ENCODE measurements at places on chromosomes 13 and 19.

DNA sequence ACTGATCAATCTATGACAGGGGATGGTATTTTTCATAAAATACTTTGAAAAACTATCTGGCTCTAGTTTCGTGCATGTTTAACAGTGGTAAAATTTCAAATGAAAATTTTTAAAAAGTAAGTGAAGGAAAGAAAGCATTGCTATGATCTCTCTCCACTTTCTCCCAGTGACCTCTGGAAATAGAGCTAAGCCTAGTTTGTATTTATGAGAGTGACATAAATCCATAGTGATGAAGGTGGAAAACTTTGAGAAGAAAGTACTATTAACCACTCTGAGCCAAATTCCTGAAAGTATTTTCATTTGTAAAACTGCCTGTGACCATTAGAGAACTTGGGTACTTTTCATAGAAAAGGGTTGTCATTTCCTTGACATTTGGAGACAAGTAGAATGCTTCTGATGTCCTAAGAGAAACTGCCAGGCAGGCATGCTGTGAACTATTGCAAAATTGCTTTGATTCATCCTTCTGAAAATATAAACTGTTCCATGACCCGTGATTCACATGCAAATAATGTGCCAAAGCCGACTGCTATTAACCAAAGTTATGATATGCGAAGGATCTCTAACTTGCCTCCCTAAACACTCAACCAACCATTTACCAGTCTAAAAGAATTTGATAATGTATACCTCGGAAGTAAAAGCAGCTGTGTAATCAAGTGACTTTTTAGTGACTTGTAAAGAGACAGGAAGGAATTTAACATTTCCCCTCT lies 133.2 kb downstream of the VWA8 start:
- DNase-seq = no peak

DNA sequence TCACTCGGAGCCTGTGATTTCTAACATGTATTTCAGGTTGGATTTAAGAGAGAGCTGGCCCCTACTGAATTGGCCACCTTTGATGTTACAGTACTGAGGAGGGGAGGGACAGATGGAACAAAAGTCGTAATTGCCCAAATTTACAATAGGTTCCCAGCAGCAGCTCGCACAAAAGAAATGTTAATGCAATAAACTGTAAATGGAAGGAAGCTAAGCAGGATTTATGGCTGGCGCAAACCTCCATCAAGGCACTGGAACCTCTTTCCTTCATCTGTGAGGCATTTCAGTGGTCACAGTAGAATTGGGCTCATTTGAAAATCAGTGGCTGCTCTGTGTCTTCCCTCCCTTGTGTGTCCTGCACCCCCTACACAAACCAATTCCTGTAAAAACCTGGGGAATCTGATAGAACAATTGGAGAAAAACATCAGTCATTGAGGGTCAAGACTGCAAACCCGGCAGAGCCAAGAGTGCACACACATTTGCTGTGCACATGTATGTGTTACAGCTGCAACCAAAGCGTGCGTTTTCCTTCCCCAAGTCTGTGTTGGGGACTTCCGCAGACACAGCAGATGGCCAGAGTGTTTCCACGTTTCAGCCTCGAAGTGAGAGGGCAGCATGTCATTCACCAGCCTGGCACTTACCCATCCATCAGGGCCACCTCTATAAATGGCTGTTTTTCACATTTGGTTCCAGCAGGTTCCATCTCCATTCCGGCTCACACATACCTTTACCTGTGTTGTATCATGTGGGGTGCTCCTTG lies 192.8 kb downstream of the TM9SF2 start:
- no peak for DNase-seq

DNA sequence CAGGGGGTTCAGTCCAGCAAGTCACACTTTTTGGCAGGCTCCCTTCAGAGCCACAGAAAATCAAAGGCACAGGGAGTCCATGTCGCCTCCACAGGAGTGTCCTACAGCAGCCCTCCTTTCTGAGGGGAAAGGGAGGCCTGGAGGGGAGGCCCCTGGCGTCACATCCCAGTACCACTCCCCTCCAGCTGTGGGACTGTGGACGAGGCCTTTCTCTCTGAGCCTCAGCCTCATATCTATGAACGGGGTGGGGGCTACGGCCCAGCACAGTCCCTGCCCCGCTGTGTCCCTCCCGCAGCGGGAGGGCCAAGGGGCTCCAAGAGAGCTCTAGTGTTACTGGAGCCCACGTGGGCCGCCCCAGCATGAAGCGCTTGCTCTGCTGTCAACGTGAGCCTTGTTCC lies 23.8 kb downstream of the PEPD start:
- no peak for DNase-seq

GRCh38 chr19:58261600-58261967 lies 17.2 kb upstream of the ZNF8 start:
- DNase-seq = no peak
